Stimulated activated CD4-positive, alpha-beta T cell treated with anti-CD3 and anti-CD28 coated beads, Interleukin-15, amount 100 ng/mL, for 48 hours (primary cell): ENCODE measurements at places on chromosomes 6 and 20.

DNA sequence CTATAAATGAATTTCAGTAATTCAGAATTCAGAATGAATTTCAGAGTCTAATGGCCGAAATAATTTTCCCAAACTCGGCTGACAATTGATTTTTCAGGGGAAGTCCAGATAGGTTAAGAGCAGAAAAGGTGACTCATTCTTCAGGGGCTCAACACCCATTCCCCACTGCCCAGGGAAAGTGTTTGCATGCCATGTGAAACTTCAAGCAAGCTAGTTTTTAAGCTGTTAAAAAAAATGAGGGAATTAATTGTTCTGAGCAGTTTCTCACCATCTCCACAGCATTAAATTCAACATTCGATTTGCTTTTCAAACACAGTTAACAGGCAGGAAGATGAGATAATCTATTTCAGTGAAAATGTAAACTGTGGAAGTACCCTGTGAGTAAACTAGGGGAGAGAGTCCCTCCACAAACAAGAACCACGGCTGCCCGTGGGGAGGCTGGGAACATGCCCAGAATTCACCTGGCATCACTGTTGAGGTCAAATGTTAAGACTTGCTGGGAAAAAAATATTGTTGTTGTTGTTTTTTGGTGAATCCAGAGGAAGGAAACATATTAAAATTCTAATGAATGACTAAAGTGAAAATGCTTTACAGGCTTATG is 650.8 kb upstream of the AGPAT4 start:
- DNase-seq, result no peak

GRCh38 chr6:103895136-103895535 is 964.6 kb downstream of the HACE1 start:
- no peak for DNase-seq

GRCh38 chr6:119934816-119935215 is 585.3 kb upstream of the MAN1A1 start:
- no peak for DNase-seq

DNA sequence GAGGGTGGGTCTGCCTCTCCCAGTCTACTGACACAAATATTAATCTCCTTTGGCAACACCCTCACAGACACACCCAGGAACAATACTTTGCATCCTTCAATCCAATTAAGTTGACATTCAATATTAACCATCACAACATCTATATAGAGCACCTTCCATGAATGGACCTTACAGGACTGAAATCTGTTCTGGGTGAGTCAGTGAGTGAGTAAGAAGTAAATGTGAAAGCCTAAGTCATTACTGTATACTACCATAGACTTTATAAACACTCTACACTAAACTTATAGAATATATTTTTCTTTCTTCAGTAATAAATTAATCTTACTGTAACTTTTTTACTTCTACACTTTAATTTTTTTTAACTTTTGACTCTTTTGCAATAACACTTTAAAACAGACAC is 993.8 kb upstream of the MAP3K7 start:
- no peak for DNase-seq

GRCh38 chr20:21083825-21084325 is 22.3 kb downstream of the LINC00237 start:
- no peak for DNase-seq

GRCh38 chr6:157098999-157099398 is 224.3 kb downstream of the TMEM242 start:
- no peak for DNase-seq

DNA sequence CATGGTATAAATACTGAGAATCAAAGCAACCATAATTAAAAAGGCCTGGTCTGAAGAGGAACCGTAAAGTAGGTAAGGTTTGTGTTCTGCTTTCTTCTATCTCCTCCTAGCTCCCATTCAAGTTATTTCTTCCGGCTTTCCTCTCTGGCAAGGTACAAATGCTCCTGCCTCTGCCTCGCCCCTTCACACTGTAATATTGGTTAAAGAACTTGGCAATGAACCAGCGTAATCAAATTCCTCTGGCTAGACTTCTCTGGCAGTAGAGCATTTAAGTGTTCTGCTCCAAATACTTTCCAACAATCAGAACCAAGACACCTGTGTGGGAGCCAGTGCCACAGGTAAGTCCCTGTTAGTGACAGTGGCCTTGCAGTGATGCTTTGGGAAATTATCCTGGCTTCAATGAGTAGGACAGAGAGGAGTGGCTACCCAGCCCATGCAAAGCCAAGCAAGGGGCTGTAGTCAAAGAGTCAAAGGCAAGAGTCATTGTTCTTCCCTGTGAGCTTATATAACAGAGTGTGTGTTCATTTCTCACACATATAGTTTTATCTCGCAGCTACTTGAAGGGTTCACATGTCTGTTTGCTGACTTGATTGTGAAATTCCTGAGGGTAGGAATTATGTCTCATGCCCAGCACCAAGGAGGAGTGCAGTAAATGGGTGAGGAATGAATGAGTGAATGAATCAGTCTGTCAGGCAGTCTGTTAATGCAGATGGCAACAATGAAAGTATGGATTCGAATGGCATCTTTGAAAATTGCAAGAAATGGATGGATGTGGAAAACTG is 329.3 kb downstream of the NRN1 start:
- DNase-seq, result no peak

DNA sequence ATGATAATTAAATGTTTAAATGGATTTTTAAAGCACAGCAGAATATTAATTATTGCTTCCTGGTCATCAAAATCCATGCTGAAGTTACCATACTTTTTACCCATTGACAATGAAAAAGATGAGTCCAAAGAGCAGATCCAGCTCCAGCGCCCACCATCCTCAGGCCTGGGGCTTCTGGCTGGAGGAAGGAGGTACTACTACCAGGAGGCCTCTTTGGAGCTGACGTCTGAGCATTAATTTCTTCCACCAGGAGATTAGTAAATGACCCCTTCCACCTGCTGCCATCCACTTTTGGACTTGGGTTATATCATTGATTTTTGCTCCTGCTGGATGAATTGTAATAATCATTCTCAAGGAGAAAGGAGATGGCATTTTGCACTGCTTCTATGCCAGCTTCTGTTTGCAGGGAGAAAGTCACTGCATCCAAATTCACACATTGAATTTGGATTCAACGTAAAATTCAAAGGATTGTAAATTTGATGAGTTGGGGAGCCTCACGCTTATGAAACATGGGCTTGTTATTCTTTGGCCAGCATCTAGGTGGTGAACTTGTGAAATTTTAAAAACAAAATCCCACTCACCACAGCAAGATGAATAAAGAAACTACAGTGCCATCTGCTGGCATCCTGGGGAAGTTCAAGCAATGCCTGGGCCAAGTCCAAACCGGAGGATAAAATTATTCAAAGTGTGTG is 121.8 kb downstream of the SASH1 start:
- peak; percentile 41 for DNase-seq

DNA sequence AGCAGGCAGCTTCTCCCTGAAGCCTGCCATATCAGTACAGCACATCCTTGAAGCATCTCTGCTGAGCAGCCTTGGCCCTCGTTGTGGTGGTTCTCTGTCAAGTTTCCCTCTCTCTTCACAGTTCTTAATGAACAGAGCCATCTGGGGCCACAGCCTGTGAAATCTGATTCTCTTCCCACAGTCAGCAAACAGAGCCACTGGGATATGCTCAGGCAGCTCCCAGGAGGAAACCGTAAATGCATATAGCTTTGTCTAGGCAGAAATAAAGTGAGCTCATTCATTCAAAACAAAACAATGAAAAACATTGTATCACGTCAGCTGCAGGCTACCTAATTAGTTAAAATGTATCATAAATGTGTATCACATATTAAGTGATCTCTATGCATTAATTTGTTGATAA is 80.3 kb downstream of the TBC1D7 start:
- DNase-seq, result no peak

DNA sequence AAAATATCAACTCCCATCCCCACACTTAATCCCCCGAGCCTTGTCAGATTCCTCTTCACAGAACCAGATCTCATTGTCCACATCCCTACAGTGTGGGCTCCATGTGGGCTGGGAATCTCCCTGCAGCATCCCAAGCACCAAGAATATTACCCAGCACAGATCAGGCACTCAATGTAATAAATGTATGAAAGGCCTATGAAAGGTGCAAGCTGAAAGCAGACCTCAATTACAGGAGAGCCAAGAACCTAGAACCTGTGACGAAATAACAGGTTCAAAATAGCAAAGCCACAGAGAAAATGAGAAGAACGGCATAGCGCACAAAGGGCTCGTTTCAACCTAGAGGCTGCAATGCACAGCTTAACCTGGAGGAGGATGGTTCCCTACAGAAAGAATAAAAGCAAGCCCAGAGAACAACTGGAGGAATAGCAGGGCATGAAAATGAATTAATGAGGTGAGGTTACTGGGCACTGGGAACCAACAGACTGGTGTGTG is 3.1 kb downstream of the SLC23A2 start:
- DNase-seq, result no peak

DNA sequence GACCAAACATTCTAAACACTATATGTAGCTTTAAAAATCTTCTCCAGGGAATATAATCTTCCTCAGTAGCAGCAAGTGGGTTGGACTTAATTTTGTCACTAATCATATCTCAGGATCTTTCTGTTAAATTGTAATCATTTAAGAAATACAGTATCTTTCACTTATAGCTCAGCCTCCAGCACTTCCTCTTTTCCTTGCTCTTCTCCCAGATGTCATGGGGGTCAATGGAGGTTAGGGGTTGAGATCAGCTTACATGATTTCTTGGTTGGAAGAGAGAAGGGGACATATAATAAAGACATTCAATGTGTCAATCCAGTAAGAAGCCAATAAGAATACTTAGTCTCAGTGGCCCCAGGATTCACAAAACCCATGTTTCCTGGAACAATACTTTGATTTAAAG is 15.7 kb upstream of the REPS1 start:
- no peak for DNase-seq

DNA sequence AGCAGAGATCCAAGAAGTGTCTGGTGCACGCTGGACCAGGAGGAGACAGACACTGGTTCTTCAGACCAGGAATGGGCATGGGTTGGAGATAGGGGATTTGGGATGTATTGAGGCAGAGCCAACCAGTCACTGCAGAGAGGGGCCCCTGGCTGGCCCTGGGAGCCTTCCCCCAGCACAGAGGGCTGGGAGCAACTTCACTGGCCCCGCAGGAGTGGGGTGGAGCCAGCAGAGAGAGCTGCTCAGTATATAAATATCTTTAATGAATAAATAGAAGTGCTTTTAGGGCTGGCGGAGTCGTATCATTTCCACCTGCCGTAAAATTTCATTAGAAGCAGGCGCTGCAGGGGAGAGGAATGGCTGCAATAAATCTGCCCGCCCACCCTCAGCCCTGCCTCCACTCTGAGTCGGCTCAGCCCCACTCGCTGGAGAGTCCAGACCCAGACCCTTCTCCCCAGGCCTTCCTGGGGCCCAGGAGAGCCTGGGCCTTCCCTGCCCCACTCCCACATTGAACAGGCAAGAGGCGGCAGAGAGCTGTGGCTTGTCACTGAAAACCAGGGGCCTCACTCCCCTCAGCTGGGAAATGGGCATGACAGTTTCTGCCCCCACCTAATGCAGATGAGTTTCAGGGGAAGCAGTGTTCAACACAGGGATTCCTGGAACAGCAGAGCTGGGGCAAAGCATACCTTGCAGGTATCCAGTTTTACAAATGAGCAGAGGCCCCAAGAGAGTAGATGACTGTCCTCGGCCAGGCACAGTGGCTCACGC is 23.9 kb upstream of the VSTM2L start:
- no peak for DNase-seq

GRCh38 chr6:52494298-52495072 is 74.3 kb downstream of the EFHC1 start:
- no peak for DNase-seq

GRCh38 chr20:48203252-48203651 is 418.0 kb upstream of the SULF2 start:
- DNase-seq, result no peak

DNA sequence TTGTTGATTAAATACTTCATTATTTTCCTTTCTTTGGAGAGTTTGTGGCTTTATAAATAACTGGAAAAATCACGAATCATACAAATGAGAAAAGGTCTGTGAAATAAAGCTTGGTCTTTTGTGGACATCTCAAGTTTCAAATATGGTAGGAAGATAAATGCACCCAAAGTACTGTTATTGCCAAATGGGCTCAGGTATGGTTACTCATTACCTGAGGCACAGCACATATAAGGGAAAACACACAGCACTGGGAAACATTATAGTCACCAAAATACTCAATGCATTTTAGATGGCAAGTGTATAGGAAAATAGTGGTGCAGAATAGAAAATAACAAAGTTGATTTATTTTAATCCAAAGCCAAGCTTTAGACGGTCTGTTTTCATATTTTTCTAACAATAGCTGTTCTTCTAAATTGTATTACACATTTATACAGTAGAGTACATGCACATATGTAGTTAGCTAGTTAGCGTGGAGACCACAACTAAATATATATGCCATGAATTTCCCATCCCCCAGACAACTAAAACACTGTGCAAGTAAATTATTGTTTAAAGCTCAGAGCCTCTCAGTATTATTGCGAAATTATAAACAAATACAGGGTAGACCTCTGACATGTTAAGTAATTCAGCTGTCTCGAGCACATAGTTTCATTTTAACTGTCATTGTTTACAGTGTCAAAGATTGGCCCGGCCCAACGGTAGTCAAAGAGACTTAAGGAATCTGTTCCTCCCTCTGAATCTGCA is 336.0 kb downstream of the SYNE1 start:
- DNase-seq, result no peak

DNA sequence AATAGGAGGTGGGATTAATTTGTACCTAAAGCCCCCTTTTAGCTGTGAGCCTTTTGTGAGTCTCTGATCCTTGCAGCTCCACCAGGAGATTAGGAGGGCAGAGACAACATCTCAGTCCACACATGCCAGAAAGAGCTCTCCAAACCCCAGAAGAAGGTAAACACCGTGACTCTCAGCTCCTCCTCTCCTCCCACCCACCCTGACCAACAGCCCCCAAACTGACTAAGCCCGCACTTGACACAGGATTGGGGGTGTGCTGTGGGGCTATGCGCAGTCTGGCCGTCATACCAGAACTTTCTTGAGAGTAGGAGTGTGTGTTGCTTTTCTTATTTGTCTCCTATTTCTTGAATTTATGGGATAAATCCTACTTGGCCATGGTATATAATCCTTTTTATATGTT is 164.7 kb upstream of the SNX9 start:
- no peak for DNase-seq

GRCh38 chr20:60200305-60200918 is 242.2 kb downstream of the CDH26 start:
- DNase-seq, result no peak

- DNase-seq, result no peak
Measured at GRCh38 chr20:11234608-11235007, 560.8 kb upstream of the JAG1 start.

DNA sequence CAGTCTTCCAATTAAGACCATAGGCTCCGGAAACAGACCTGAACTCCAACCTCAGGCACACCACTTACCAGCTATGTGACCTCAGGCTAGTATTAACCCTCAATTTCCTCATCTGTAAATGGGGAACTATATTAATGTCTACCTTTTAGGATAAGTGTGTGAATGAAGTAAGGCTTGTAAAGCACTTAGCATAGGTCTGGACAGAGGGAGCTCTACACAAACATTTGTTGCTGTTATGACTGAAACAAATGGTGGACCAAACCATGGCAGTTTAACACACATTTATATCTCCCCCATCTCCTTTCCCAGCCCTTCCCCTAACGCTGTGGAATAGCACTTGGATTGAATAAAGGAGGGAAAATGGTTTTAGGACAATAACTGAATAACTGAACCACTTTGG is 48.7 kb downstream of the TSHZ2 start:
- DNase-seq, result no peak

- DNase-seq, result no peak
Measured at GRCh38 chr6:15618685-15619084, 44.1 kb downstream of the DTNBP1 start.

- DNase-seq, result no peak
Measured at GRCh38 chr6:9766240-9766915, 648.5 kb downstream of the TFAP2A start.
